Activated CD8-positive, alpha-beta memory T cell treated with anti-CD3 and anti-CD28 coated beads for 24 hours (primary cell): ENCODE measurements at places on chromosomes 1 and 21.

- DNase-seq: no peak
Measured at GRCh38 chr1:220748089-220748934, at the start of gene MTARC2. Gene MTARC2, plus strand, starts transcription at chr1:220748322. Its CDS starts 210 bp downstream, at chr1:220748532.

- no peak for DNase-seq
Measured at GRCh38 chr1:203040513-203041275, 14.4 kb downstream of the PPFIA4 start.

GRCh38 chr1:1680031-1680911, 12.3 kb downstream of the SLC35E2B start:
- no peak for DNase-seq

GRCh38 chr1:84836145-84836544, 56.9 kb downstream of the LPAR3 start:
- no peak for DNase-seq

- DNase-seq: no peak
Measured at GRCh38 chr1:67540025-67540732, 110.0 kb upstream of the SERBP1 start.

DNA sequence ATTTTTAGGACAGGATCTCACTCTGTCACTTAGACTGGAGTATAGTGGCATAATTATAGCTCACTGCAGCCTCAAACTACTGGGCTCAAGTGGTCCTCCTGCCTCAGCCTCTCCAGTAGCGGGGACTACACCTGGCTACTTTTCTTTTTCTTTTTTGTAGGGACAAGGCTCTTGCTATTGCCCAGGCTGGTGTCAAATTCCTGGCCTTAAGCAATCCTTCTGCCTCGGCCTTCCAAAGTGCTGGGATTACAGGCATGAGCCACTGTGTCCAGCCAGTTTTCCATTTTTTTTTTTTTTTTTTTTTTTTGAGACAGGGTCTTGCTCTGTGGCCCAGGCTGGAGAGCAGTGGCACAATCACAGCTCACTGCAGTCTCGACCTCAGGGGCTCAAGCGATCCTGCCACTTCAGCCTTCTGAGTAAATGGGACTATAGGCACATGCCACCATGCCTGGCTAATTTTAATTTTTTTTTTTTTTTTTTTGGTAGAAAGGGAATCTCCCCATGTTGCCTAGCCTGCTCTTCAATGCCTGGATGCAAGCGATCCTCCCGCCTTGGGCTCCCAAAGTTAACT, 20.6 kb upstream of the CEP85 start:
- no peak for DNase-seq

DNA sequence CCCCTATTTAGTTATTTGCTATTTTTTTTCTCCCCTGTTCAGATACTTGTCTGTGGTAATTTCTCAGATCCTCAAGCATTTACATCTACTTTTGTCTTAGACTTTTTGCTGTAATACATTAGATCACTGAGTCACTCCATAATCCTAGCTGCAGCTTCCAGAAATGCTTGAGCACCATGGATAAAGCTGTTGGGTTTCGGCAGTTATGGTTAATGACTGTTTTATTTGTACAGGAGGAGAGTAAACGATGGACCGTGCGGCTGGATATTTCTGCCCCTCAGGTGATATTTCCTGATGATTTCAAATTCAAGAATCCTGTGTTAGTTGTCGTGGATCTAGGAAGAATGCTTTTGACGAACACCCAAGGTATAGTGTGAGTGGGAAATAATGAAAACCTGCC, 42.9 kb downstream of the VPS13D start:
- no peak for DNase-seq

DNA sequence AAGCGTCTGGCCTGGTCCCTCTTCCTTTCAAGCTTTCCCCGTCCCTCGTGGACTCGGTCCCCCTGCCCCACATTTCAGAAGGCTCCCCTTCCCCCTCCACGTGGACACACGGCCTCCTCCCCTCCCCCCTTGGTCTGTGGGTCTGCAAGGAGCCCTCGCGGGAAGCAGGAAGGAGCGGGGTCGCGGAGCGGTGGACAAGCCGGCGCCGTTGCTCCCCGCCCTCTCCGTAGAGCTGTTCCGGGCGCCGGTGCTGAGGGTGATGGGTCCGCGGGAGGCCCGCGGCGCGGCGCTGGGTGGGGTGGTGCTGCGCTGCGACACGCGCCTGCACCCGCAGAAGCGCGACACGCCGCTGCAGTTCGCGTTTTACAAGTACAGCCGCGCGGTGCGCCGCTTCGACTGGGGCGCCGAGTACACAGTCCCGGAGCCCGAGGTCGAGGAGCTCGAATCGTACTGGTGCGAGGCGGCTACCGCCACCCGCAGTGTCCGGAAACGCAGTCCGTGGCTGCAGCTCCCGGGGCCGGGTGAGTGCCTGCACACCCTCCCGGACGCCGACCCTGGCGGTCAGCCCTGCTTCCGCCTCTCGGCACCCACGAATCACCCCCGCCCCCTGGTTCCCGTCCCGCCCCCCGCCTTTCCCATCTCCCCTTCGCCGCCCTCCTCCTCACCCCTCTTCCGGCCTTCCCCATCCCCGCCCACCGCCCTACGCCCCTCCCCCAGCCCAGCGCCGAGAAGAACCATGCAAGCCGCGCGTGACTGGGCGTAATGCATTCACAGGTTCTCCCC, 5.3 kb downstream of the FCRLB start:
- peak; percentile 82 for DNase-seq

DNA sequence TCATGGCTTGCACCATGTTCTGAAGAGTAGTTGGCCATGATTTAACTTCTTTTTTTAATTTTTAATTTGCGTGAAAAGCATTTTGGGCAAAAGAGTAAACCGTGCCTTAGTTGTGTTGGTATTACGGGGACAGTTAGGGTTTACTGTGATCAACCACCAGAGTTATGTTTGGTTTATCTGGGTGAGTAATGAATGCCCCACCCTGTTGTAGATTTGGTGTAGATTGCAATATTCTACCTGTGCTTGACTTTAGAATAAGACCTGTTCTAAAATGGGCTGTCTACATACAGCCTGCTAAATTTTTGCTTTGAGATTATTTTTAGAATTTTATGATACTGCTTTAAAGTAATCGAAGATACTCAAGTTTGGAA, 1.4 kb downstream of the USP25 start:
- DNase-seq: no peak

DNA sequence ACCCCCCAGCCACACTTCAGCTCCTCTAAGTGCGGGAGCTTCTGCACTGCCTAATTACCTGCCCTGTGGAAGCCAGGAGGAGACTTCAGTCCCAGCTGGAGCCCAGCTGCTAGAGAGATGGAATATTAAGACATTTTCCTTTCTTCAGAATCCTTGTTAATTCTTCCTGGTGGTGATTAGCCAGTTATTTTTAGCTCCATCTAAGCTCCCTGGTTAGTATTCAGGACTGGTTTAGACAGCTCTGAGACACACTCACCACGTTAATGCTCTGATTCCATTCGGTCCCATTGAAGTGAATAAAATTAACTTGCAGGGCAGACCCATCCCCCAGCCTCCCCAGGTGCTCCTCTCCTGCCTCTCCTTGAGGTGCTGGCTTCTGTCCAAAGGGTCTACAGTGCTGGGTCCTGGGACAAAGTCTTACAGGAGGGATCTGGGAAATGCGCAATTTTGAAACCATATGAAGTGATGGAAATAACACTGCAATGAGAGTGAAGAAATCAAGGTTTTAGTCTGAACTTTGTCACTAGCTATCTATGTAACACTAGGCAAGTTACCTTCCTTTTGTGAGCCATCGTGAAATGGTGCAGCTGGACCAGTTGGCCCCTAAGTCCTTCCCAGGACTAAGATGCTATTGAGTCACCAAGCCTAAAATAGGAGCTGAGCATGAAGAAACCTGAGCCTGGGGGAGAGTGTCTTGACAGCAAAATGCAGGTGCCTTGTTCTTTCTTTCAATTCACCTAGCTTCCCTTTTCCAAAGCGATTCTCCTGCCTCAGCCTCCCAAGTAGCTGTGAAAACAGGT, 117.4 kb upstream of the ATP1A1 start:
- DNase-seq: no peak

DNA sequence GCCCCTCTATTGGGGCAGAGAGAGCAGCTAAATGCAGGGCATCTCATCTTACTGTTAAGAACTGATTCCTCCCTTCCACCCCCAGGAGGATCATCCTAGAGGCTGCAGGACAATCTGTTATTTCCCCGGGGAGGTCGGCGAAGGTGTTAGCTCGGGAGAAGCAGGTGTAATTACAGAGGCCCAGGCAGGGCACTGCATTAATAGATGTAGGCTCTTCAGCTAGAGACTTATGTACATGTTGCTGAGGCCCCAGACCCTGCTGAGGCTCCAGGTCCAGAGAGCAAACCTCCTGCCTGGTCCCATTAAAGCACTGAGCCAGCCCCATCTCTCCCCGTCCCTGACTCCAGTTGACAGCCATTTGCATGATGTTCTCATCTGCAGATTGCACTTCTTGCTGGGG, 320.3 kb upstream of the VAMP3 start:
- no peak for DNase-seq

DNA sequence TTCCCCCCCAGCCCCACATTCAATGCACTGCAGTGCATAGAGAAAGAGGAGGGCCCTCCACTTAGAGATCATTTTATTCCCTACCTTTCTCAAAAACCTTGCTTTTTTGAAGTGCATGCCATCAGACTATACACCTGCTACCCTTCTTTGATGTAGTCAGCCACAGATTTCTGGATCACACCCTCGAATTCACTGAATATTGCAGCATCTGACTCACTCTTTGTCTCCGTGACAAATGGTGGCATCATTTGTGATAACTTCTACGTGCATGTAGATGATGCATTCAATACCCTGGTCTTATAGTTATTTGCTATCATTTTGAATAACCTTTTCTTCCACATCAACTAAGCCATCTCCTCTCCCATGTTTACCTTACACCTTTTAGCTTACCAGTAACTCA, 310.3 kb upstream of the SGIP1 start:
- DNase-seq: no peak

DNA sequence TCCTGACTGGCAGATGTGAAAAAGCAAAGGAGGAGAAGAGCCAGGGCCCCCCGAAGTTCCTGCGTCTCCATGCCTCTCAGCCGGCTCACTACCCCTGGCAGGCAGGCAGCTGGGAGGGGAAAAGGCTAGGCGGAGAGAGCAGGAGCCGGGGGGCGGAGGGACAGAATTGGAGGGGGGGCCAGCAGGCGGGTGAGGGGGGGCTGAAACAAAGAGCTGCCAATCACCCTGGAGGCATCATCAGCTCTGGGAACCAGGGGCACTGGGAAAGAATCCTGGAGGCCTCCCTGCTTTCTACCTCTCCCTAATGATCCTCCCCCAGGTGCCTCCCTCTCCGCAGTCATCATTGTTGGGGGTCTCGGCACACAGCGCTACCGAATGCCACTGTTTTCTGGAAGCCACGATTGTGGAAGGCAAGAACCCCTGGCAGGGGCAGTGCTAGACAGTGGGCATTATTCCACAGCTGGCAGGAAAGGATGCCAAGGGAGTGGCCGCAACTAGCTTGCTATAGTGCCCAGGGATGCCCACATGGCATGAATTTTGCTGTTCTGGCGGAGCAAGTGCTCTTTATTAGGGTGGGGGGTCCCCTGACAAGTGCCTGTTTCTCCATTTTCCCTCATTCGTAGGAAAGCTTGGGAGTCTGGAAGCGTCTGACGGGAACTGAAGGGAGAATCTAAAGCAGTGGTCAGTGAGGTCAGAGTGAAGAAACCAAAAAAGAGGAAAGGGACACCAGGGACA, at the start of gene THBS3:
Gene THBS3 (minus strand): TSS at position 92 of the 735 bp plus-strand sequence. CDS start 21 bp downstream, at position 71.
- DNase-seq: no peak

- DNase-seq: no peak
Measured at GRCh38 chr1:34477632-34478141, 277.2 kb upstream of the GJB5 start.

DNA sequence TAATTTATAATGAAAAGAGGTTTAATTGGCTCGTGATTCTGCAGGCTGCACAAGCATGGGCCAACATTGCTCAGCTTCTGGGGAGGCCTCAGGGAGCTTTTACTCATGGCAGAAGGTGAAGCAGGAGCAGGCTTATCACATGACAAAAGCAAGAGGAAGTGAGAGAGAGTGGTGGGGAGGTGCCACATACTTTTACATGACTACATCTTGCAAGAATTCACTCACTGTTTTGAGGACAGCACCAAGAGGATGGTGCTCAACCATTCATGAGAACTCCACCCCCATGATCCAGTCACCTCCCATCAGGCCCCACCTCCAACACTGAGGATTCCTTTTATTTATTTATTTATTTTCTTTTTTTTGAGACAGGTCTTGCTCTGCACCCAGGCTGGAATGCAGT, 5.5 kb upstream of the PLEKHM2 start:
- peak; percentile 24 for DNase-seq

DNA sequence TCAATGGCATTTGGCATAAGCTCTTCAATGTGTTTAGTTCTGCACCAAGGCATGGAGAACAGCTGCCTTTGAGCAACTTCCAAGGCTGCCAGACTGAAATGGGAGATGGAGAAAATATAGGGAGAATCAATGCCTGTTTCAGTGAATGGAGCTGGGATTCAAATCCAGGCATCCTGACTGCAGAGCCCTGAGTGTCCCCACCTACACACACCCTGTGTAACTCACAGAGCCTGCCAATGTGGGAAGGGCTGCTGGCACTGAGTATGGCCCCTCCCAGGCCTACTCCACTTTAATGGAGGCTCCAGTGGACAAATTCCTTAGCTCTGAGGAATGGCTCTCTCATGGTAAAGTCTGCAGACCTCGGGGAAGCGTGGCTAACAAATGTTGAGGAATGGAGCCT, 145.6 kb upstream of the TNR start:
- DNase-seq: no peak

DNA sequence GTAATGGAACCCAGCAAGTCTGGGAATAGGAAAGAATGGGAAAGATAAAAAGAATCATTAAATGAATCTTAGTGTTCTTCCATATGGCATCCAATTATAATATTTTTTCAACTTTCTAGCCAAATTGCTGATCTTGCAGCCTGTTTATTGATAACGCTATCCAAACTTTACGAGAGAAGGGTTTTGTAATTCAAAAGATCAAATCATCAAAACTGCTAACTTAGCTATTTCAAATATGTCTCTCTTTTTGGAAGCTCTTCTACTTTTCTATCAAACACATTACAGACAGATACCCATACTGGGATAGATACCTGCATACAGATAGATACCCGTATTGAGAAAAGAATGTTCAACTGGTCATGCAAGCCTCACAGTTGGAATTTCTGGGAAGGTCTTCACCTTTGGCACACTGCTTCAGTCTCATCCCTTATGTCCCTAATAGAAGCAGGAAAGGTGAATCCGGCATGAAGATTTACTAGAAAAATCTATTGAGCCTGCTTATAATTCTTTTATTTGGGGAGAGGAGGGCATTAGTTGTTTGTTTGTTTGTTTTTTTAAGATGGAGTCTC, 75.0 kb upstream of the EXO1 start:
- DNase-seq: no peak

DNA sequence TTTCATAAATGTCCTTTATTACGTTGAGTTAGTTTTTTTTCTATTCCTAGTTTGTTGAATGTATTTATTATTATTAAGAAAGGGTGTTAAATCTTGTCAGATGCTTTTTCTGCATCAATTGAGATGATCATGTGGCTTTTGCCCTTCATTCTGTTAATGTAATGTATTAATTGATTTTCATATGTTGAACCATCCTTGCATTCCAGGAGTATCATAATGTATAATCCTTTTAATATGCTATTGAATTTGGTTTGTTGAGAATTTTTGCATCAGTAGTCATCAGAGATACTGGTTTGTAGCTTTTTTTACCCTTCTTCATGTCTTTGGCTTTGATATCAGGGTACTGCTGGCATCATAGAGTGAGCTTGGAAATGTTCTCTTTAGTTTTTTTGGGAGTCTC, 100.0 kb downstream of the POFUT2 start:
- no peak for DNase-seq

- no peak for DNase-seq
Measured at GRCh38 chr1:48953617-48954016, 176.9 kb upstream of the BEND5 start.
